IMR-90 (cell line): ENCODE measurements at places on chromosomes 13 and 19. TPM values are rescaled to one million over a fixed set of nuclear protein-coding genes. Genes with fewer than 3 reads are reported as not detected.
A peak's percentile ranks its signal among the peaks of the same experiment; 100 is the strongest.

NAPSA gene
- not detected in 2 replicates for total RNA-seq

ZNF540 gene
- total RNA-seq: 0.28 and 0.54 TPM in 2 replicates

ZNF808 gene
- 19.9 and 22.8 TPM in 2 replicates for total RNA-seq

RFPL4A gene
- total RNA-seq: not detected in 2 replicates

FFAR3 gene
- total RNA-seq: not detected in 2 replicates

B3GNT8 gene
- total RNA-seq: under 0.01 and 0.36 TPM in 2 replicates

DNA sequence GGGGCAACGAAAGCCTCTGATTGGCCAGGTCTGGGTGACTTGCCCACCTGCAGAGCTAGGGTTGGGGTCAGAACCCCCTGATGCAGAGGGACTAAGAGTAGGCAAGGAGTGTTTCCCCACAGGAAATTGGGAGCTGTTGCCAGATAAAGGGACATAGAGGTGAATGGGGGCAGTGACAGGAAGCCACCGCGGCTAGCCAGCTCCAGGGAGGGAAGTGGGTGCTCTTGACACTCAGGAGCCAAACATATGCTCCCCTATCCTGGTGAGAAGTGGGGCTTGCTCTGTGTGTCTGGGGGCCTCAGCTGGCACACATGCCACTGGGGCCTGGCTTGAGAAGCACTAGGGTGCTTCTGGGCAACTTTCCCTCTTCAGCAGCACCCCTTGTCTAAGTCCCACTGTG is 26.0 kb downstream of the WDR88 start:
- DNase-seq: no peak

- DNase-seq: no peak
Measured at GRCh38 chr13:21898459-21898858, 227.6 kb downstream of the FGF9 start.

GRCh38 chr13:72692884-72693514 is 34.4 kb downstream of the MZT1 start:
- no peak for DNase-seq

- no peak for DNase-seq
Measured at GRCh38 chr13:92537471-92537870, 689.1 kb upstream of the GPC6 start.

DNA sequence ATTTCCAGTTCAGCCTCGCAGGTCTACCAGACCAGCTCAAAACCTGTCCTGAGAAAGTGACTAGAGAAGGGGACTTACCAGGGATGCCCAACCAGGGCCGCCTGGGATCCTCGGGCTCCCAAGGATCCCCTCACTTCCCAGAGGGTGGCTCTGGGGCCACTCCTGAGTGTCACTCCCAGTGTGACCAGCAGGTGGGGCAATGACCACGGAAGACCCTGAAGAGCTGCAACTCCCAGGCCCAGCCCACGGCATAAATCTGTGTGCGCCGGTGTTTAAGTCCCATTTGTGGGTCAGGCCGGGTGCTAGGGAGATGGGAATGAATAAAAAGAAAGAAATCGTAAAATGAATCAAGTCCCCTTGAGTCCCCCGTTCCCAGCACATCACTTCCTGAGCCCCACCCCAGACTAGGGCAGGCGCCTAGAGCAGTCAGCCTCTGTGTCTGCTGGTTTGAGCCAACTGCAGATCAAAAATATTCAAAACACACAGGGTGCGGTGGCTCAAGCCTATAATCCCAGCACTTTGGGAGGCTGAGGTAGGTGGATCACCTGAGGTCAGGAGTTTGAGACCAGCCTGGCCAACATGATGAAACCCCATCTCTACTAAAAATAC is 10.7 kb downstream of the PTGIR start:
- peak; percentile 75 for DNase-seq

- DNase-seq: peak; percentile 16
Measured at GRCh38 chr13:41577436-41577835, 120.1 kb downstream of the RGCC start.

DNA sequence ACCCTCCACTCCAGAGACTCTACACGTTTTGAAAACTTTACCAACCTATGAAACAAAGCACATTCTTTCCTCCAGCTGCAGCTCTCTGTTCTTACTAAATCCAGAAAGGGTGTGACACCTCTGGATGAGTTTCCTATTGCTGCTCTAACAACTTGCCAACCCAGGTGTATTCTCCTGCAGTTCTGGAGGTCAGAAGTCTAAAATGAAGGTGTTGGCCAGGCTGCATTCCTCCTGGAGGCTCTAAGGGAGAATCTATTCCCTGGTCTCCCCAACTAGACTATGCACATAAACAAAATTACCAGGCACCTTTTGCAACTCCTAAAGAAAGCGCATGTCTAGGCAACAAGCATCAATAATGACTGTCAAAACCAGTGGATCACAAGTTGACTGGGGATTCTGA is 128.8 kb downstream of the NUFIP1 start:
- DNase-seq: no peak

GRCh38 chr13:26184791-26185250 is 37.3 kb downstream of the RNF6 start:
- peak; percentile 74 for DNase-seq

DNA sequence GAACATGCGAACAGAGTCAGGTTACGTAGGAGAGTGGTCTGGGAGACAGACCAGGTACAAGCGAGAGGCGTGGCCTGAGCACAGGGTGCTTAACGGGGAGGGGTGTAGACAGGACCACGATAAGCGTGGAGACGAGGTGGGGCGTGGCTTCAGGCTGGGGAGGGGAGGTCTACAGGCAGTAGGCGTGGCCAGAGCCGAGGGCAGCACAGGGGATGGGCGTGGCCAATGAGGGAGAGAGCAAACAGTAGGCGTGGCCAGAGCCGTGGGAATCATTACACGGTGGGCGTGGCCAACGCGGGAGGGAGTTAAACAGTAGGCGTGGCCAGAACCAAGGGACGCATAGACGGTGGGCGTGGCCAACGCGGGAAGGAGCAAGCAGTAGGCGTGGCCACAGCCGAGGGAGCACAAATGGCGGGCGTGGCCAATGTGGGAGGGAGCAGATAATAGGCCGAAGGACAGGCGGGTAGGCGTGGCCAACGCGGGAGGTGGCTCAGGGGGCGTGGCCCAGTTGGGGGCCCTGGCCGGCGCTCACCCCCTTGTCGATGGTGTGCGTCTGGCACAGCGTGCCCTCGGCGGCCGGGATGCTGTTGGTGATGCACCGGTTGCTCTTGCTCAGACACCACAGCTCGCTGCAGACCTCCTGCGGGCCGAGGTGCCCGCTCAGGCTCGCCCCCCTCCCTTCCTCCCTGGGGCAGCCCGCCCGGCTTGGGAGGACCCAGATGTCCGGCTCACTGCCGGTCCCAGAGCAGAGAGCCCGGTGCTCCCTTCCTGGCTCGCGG is 15.2 kb upstream of the MYO1F start:
- peak; percentile 95 for DNase-seq

DNA sequence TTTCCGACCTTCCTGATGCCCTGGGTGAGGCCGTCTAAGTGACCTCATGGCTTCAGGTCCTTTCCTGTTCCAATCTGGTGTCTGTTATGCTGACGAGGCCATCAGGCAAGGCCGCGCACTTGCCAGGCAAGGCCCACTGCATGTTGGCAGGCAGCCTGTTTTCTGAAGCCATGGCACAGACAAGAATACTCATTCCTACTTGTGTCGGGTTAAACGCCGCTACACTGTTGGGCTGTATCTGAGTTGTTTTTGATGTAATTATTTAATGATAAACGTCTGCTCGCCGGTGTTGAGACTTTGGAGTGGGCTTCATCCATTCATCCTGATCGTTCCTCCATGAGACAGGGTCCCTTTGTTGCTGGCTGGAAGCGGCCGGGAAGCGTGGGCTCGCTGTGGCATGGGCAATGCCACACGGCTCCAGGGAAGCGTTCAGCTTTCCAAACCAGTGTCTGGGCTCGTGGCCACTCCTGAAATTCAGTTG is 92.1 kb downstream of the ATP11A start:
- DNase-seq: no peak

DNA sequence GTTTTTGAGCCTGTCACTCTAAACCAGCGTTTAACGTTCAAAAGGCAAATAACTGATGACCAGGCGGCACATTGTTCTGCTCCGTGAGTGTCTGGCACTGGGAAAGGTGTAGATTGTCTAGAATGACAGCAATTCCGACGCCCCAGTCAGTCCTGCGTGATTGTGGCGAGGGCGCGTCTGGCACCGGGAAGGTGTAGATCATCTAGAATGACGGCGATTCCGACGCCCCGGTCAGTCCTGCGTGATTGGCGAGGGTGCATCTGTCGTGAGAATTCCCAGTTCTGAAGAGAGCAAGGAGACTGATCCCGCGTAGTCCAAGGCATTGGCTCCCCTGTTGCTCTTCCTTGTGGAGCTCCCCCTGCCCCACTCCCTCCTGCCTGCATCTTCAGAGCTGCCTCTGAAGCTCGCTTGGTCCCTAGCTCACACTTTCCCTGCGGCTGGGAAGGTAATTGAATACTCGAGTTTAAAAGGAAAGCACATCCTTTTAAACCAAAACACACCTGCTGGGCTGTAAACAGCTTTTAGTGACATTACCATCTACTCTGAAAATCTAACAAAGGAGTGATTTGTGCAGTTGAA is 26.1 kb upstream of the NDUFS7 start:
- DNase-seq: no peak

DNA sequence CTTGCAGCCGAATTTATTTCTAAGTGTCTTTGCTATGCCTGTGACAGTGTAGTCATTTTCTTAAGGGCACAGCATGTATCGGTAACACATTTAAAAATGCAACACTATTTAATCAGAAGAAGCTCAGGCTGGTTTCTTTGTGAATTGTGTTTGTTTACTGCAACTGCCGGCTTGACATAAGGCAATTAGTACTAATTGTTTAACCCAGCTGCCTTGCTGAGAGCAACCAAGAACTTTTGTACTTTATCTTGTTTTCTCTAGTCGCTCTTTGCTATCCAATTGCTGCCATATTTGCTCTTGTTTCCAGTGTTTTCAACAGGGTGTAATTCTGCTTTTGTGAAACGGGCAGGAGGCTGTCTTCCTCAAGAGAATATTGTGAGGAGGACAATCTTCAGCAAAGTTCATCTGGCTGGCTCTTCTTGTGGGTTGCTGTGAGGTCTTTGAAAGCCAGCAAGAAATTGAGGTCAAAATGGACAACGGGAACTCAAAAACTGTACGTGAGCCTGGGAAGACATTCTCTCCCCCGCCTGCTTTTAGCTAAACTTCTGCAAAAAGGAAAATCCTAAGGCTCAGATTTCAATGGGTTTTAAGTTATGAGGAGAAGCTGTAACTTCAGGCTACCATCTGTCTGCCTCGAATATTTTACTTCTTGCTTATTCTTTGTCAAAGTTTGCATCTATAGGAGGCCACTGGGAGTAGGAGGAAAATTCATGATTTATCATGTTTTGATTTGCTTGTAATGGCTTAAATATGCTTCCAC is 75.8 kb upstream of the TSHZ3 start:
- DNase-seq: peak; percentile 33

GRCh38 chr19:4694211-4694987 is 24.3 kb upstream of the MYDGF start:
- DNase-seq: peak; percentile 94

DNA sequence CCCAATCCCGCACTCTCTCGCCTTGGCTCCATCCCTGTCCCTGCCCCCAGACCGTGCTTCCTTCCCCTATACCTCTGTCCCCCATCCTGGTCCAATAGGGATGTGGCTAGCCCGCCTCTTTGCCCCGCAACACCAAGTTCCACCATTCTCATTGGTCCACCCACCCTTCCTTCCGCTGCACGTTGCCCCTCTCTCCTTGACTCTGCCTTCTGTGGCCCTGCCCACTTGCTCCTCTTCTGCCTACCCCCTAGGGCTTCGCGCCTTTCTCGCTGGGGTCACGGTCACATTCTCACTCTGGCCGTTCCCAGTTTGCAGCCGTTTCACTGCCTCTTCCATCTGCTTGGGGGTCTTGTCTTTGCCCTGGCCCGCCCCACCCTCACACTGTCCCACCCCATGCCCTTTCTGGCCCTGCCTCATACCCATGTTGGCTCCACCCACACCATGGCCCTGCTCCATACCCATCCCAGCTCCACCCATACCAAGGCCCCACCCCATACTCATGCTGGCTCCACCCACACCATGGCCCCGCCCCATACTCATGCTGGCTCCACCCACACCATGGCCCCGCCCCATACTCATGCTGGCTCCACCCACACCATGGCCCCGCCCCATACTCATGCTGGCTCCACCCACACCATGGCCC is 4.5 kb upstream of the ARHGAP45 start:
- no peak for DNase-seq

DNA sequence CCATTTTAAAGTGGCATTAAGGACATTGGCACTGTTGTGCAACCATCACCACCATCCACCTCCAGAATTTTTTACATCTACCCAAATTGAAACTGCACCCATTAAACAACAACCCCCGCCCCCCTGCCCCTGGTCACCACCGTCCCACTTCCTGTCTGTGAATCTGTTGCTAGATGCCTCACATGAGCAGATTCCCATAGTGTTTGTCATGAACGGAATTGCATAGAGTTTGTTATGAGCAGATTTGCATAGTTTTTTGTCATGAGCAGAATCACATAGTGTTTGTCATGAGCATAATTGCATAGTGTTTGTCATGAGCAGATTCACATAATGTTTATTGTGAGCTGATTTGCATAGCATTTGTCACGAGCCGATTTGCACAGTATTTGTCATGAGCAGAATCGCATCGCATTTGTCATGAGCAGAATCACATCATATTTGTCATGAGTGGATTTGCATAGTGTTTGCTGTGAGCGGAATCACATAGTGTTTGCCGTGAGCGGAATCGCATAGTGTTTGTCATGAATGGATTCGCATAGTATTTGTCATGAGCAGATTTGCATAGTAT is 54.0 kb upstream of the GTF3A start:
- no peak for DNase-seq

- no peak for DNase-seq
Measured at GRCh38 chr19:44315883-44316282, 11.1 kb upstream of the ZNF235 start.

- no peak for DNase-seq
Measured at GRCh38 chr13:90402613-90403012, 944.9 kb upstream of the MIR17HG start.

GRCh38 chr19:49538643-49539042 is 10.8 kb downstream of the RCN3 start:
- DNase-seq: no peak

- peak; percentile 85 for DNase-seq
Measured at GRCh38 chr19:11481534-11482383, 913 bp upstream of the ELAVL3 start.

DNA sequence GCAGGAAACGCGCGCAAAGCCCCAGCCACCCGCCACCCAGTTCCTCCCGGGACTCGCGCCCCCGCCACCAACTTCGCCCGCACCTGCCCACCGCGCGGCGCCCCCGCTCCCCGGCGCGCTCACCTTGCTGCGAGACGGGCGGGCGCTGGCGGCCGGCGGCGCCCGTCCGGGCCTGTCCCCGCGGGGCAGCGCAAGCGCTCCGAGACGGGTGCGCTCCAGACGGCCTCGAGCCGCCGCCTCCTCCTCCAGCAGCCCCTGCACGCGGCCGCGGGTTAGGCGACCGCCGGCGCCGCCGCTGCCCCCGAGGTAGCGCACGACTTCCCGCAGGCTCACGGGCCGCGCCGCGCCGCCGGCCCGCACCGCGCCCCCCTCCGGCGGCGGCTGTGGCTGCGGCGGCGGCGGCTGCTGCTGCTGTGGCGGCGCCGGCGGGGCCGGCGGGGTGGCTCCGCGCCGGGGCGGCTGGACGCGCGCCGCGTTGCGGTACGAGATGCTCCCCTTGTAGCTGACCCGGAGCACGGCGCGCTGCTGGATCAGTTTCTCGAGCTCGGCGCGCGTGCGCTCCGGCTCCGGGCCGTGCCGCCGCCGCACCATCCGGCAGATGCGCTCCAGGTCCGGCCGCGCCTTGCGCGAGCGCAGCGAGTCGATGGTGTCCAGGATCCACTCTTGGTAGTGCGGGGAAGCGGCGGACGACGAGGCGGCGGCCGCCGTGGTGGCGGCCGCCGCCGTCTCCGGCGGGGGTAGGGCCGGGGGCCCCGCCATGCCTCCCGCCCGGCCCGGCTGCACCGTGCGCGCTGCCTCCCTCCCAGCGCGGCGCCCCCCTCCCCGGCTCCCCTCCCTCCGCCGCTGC is 666 bp downstream of the SAMD1 start:
- peak; percentile 74 for DNase-seq
